ENCODE measurements at places on chromosomes 5 and 9.

GRCh38 chr5:148476302-148476701 lies 92.5 kb downstream of the FBXO38 start:
- DNase-seq, result no peak

- DNase-seq, result no peak
Measured at GRCh38 chr9:135961811-135962695, 880 bp upstream of the UBAC1 start.

DNA sequence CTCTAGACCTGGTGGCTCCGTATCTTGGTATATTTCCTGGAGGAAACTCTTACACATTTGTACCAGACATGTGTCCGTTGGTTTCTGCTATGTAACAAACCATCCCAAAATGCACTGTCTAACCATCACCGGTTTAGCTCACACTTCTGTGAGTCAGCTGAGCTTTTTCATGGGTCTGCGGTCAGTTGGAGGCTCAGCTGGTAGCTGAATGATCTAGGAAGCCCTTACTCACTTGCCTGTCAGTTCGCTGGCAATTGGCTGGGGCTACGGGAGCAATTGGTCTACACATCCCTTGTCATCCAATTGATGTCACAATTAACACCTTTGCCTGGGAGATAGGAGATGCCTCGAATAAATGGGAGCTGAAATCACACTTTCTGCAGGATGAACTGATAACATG lies 11.6 kb upstream of the WHRN start:
- DNase-seq, result no peak

DNA sequence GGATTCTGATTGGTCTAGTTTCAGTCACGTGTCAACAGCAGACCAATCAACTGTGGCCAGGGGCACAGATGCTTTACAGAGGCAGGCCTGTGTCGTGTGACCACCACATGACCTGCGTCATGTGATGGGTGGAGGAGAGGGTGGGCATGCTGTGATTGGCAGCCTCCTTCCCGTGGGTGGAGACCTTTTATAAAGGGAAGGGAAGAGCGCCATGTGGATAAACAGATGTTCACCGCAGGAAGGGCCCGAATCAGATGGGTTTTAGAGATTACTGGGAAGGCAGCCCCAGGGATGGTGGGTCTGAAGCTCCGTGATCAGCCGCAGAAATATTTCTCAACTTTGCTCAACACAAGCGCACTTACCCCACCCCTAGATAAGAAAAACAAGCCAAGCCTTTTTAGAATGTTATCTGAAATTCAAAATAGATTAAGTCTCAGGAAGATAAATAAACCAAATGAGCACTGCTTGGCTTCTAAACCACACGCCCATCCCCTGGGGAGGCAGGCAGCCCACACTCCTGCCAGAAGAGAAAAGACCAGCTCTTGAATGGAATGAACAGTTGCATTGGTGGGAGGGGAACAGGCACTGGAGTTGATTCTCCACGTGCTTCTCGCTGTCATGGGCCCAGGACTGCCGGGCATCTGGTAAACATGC lies 43.6 kb downstream of the ROPN1L start:
- no peak for DNase-seq

DNA sequence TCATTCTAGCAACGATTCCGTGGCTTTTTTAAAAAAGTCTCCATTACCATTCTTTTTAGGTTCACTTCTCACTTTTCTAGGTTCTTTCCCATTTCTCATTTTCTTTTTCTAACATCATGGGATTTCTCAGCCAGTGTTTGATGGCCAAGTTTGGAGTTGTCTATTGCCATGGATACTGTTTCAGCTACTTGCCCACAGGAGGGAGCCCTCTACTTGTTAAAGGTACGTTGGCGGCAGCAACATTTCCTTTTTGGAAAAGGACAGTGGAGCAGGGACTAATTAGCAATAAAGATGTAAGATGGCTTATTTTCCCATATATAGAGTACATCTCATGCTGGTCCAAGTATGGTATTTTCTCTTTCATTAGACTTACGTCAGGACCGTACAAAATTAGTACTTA lies 2257.5 kb upstream of the C9orf72 start:
- DNase-seq, result peak; percentile 55

DNA sequence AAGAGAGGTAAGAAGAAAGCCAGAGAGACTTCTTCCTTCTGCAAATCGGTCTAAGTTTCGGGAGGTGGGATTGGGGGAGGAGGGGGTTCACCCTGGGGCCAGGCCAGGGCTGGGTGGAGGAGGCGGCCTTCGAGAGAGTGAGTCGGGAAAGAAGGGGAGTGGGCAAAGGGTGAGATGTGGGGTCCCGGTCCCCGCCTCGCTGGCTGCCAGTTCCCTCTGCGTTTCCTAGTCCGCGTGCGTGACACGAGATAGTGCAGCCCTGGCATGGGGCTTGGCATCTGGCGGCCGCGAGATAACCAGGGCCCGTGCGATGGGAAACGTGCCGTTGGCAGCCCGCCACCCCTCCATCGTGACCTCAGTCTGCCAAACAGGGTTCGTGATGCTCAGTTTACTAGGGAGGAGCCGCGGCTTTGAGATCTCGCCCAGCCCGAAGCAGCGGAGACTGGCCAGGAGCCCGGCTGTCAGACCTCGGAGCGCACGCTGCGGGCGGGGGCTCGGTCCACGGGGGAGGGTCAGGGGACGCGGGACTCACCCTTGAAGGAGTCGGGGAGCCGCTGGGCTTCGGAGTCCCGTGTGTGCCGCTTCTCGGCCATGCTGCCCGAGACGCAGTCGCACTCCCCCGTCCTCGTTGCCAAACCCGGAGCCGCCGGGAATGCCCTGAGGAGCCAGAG lies at the start of gene STOM:
Gene STOM, minus strand, starts transcription at position 656 of the 671 bp plus-strand sequence. Its CDS starts 63 bp downstream, at position 593.
- DNase-seq, result peak; percentile 24

DNA sequence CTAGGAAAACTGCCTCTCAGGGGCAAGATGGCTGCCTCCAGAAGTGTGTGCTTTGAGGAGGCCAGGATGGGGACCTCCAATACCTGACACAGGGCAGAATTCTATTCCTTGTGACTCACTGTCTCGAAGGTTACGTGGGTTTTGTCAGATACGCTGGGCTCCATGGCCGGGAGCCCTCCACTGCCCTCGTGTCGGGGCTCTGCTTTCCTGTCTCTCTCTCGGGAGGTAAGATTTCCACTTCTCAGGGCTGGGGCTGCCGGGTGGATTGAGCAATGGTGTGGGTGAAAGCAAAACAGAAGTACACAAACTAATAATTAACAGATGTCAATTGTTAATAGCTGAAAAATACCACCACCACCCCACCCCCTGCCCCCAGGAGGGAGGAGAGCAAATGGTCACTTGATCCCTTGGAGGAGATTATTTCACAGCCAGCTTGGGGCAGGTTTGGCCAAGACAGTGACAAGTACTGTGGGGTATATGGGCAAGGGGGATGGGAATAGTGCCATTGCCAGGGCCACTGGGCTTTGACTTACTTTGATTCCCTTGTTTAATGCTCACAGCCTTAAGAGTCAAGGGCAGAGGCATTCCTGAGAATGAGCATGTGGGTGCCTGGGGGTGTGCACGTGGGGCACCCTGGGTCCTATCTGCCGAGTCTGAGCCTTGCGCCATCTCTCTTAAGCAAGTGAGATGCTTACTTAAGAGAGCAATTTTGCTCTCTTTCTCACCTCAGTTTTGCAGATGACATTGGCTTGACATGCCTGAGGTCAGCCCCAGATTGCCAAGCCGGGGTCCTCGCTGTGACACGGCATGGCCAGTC lies 28.8 kb upstream of the DAB2IP start:
- no peak for DNase-seq

DNA sequence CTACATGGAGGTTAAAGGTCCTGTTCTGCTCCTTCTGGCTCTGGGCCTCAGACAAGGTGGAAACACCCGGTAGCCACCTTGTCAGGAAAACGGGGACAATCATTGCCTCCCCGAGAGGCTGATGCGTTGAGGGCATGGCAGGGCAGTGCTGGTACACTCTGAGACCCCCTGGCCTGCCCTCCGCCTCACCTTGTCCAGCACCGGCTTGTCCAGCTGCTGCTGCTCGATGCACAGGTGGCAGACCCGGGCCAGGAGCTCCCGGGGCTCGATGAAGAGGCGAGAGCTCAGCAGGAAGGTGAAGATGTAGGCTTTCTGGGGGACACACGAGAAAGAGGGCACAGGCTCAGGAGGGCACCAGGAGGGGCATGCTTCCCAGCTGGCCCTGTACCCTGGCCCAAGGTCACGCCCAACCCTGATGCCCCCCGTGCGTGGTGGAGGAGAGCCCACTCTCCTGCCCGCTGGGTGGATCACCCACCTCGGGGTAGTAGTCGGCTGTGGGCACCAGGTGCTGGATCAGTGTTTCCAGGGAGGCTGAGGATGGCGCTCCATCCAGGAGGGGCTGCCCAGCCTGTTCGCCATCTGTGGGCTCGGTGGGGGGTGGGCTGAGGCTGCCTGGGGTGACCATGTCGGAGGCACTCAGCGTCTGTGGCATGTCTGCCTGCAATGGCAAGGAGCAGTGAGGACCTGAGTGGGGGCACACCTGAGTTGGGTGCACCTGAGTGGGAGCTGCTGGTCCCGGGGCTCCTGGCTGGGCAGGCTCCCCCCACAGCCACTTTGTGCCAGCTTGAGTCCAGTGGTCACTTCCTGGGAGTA lies 66.0 kb upstream of the RNF130 start:
- DNase-seq, result no peak

GRCh38 chr5:114857941-114858551 lies 311.7 kb downstream of the TRIM36 start:
- no peak for DNase-seq

- peak; percentile 67 for DNase-seq
Measured at GRCh38 chr9:128412120-128412790, 8.4 kb upstream of the CERCAM start.

DNA sequence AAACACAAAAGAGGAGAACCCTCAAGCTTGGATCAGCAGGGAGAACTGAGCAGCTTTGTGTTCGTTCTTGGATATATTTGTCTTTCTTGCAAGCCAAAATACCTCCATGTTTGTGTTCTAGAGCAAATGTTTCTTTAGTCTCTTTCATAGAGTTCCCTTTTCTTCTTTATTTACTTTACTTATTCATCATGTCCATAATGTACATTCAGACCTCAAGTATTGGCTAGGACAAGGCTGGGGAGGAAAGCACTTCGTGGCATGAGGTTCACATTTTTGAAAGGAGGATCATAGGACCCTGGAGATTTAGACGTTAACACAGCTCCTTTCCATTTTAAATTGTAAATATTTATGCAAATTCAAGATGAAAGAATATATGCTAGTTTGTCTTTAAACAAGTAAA lies 590.2 kb upstream of the MEF2C start:
- no peak for DNase-seq

- no peak for DNase-seq
Measured at GRCh38 chr5:13536933-13537332, 407.6 kb downstream of the DNAH5 start.

GRCh38 chr9:134439368-134439784 lies 113.1 kb downstream of the RXRA start:
- no peak for DNase-seq

GRCh38 chr5:31598640-31599611 lies 40.0 kb upstream of the PDZD2 start:
- DNase-seq, result no peak

DNA sequence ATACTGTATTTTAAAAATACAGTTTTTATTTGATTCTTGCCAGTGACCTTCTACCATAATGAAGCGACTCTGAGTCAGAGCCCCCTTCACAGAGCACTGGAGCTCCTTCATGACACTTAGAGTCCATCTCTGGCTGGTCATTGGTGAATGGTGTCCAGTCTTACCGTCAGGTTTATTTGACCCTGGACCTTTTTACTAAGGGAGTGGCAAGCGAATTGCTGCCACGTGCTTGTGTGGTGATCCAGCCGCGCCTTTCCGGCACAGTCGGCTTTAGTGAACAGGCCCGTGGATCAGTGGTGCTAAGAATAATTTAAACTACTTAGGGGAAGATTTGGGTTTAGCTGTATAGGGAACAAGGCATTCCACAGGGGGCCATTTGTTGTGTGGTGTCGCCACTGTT lies 48.5 kb downstream of the PRRC2B start:
- no peak for DNase-seq

DNA sequence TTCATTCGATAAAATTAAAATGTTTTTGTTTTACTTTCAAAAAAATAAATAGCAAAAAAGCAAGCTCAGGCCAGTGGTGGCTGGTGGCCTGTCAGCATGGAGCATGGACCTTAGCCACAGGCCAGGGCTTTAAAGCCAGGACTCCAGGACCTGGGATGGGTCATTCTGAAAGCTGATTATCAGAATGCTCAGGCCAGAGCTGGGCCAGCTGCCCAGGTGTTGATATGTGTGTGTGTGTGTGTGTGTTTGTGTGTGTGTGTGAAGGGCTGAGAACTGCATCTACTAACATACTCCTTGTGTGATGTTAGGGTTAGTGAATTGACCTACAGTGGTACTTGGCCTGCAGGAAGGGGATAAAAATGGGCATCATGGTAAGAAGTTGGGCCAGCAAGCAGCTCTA lies 21.5 kb downstream of the PALM2AKAP2 start:
- DNase-seq, result no peak

- no peak for DNase-seq
Measured at GRCh38 chr9:107970726-107971125, 481.2 kb upstream of the KLF4 start.

DNA sequence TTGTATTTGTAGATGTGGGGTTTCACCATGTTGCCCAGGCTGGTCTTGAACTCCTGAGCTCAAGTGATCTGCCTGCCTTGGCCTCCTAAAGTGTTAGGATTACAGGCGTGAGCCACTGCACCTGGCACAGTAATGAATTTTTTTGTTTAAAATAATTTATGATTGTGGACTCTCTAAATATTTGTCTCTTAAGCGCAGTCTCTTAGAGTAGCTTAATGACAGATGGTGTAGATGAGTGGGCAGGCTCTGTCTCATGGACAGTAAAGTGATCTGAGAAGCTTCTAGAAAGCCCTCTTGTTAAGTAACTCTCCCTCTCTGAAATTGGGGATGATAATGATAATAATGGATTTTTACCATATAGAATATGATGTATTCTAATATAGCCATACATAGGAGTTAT lies 47.5 kb upstream of the KIAA1958 start:
- peak; percentile 47 for DNase-seq

- no peak for DNase-seq
Measured at GRCh38 chr9:87197349-87198130, 250.2 kb upstream of the GAS1 start.

GRCh38 chr9:36924071-36924470 lies 110.0 kb downstream of the PAX5 start:
- no peak for DNase-seq

DNA sequence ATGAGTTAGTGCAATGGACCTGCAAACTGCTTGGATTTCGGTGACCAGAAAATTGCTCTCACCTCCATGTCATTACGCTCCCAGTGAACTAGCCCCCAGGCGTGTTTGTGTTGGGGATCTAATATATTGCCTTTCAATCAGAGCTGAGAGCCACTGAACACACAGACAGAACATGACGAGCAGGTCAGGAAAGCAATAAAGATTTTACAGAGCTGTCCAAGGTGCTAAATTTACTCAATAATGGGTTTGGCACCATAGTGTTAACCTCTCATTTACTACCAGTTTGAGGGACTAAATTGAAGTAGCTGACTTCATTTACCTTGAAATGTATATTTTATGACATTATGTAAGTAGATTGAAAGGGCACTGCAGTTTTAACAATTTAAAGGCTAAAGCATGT lies 383.0 kb downstream of the EBF1 start:
- DNase-seq, result no peak

DNA sequence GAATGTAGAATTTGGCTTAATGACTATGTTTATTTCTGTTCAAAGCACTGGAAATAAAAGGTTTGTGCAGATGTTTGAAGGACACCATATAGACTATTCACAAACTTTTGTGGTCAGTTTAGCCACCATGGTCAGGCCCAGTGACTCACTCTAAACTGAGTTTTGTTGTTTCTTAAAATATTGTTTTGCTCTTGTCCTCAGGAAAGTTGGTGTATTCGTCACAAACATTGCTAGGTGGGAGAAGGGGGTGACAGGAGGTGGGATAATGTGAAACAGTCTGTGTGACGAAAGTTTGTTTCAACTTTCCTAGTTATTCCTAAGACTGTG lies 35.0 kb upstream of the LIFR start:
- DNase-seq, result no peak

- no peak for DNase-seq
Measured at GRCh38 chr5:96189028-96189826, 227.6 kb upstream of the ELL2 start.

All from NCI-H1092 treated with DMSO at 0.1 percent for 48 hours (cell line).